Activated CD8-positive, alpha-beta memory T cell treated with anti-CD3 and anti-CD28 coated beads for 1 hour (primary cell): ENCODE measurements at places on chromosomes 11 and 22.

- DNase-seq, result no peak
Measured at GRCh38 chr11:134176284-134176683, 47.5 kb downstream of the NCAPD3 start.

DNA sequence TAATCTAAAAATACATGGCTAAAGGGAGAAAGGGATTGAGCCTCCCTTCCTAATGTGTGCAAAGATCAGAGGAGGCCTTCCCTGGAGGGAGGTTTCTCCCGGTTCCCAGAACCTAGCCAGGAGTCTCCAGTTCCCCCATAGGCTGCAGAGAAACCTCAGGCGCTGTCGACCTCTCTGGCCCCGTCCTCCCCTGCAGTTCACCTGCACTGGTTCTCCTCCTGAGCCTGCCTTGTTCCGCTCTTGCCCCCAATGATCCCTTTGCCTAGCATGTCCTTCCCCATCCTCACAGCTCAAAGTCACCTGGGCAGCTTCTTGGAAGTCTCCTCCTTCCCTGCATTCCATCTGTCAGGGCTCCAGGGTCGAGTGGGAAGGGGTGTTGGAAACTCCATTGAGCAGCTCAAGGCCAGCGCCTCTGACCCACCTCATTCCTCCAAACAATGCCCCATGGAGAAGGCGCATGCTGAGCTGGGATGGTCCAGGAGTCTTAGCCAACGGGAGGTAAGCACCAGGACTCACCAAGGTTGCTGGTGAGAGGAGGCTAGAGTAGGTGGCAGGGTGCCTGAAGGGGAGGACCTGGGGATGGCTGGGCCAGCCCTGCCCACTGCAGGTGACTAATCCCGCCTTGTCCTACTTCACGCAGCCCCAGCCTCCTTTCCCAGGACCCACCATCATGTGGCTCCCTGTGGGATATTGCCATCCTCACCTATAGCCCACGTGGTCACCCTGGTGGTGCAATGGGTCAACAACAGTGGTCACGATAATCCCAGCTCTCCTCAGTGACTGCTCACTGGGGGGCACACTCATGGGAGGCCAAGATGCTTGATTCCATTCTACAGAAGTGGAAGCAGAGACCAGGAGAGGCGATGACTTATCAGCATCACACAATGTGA is 15.4 kb downstream of the RSPH14 start:
- DNase-seq, result no peak

- DNase-seq, result no peak
Measured at GRCh38 chr11:66888282-66888681, 31.4 kb downstream of the LRFN4 start.

DNA sequence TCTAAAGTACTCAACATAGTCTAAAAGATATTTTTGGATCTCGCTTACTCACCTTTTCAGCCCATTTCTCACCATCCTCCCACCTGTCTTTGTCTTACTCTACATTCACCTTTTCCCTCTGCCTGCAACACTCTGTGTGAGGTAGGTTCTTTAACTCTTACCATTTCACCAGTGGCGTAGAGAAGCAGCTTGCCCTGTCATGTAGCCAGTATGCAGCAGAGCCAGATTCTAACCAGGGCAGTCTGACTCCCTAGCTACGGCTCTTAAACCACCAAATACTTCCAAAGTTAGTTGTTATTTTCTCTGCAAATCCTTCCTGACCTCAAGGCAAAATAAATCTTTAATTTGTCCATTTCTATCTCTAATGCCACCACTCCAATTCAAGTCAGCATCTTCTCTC is 7.5 kb downstream of the ALG8 start:
- DNase-seq, result no peak

- no peak for DNase-seq
Measured at GRCh38 chr22:37263966-37264887, 18.1 kb upstream of the CYTH4 start.

- DNase-seq, result no peak
Measured at GRCh38 chr22:31079095-31079642, 1.9 kb upstream of the SMTN start.

- DNase-seq, result no peak
Measured at GRCh38 chr11:78698612-78699011, 123.9 kb upstream of the NARS2 start.

- DNase-seq, result no peak
Measured at GRCh38 chr11:104370478-104370877, 206.5 kb upstream of the PDGFD start.

GRCh38 chr11:68460741-68461574 is at the start of gene PPP6R3:
Gene PPP6R3, plus strand, starts transcription at chr11:68460752. Its CDS starts 76,913 bp downstream, at chr11:68537665.
- no peak for DNase-seq

GRCh38 chr11:120335908-120336640 is at the start of gene ARHGEF12:
Gene ARHGEF12, plus strand, starts transcription at chr11:120336413. Its CDS starts 831 bp downstream, at chr11:120337244.
- DNase-seq, result peak; percentile 59

- no peak for DNase-seq
Measured at GRCh38 chr11:118343248-118343647, 743 bp upstream of the CD3D start.

GRCh38 chr11:128179039-128179438 is 408.3 kb downstream of the ETS1 start:
- no peak for DNase-seq

DNA sequence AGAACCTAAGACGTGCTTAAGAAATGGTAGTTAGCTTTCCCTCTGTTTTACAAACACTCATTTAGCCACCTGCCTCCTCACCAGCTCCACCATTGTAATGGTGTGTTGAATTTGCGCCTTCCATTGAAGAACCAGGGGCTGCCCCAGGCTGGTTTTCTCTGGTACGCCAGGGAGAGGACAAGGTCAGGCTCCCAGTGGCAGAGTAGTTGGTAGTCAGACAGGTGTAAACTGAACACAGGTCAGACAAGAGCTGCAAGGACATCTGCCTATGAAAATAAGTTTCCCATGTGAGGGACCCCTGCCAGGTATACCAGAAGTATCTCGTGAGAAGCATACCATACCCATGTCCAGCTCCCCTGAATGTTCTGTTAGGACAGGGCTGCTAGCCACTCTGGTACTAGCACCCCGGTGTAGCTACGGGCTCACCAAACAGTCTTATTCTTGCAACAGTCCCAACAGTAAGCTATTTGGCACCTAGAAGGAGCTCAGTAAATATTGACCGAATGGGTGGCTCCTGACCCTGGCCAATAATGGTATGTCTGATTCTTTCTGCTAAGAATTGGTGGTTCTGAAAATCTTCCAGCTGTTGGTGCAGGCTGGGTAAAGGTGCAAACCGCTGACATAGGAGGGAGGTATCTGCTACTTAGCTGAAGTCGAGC is 359.0 kb downstream of the LARGE1 start:
- DNase-seq, result no peak

DNA sequence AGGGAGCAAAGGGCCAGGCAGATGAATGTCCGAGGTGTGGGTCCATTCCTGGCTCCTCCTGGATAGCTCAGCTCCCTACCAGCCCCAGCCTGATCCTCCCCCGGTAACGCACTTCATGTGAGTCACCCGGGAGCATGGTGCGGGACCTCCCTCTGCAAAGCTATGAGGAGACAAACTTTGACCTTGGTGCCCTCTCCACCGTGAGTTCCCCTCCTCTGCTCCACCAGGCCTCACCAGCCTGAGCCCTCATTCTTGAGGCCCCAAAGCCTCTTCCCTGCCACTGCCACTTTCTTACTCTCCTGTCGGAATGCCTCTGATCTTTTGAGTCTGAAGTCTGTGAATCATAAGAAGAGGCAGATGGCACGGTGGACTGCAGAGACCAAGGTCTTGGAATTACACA is 37.4 kb upstream of the CD82 start:
- no peak for DNase-seq

DNA sequence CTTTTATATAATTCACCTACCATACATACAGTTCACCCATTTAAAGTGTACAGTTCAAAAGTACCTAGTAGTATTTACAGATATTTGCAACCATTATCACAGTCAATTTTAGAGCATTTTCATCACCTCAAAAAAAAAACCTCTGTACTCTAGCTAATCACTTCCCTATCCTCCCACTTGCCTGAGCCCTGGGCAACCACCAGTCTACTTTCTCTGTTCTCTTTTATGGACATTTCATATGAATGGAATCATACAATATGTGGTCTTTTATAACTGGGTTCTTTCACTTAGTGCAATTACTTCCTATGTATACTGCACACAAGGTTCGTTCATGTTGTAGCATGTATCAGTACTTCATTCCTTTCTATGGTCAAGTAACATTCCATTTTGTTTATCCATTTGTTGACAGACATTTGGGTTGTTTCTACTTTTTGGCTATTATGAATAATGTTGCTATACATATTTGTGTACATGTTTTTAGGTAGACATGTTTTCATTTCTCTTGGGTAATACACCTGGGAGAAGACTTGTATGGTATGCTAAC is 17.8 kb upstream of the NEU3 start:
- DNase-seq, result no peak
